ENCODE measurements at places on chromosomes 6 and 20. TPM values are rescaled to one million over a fixed set of nuclear protein-coding genes. Genes with fewer than 3 reads are reported as not detected.

Gene ELOVL2
- not detected for polyA plus RNA-seq

GRCh38 chr20:32581839-32582658 lies 3.1 kb downstream of the NOL4L start:
- DNase-seq, result no peak

GRCh38 chr6:3409699-3410384 lies 47.0 kb downstream of the SLC22A23 start:
- no peak for DNase-seq

DNA sequence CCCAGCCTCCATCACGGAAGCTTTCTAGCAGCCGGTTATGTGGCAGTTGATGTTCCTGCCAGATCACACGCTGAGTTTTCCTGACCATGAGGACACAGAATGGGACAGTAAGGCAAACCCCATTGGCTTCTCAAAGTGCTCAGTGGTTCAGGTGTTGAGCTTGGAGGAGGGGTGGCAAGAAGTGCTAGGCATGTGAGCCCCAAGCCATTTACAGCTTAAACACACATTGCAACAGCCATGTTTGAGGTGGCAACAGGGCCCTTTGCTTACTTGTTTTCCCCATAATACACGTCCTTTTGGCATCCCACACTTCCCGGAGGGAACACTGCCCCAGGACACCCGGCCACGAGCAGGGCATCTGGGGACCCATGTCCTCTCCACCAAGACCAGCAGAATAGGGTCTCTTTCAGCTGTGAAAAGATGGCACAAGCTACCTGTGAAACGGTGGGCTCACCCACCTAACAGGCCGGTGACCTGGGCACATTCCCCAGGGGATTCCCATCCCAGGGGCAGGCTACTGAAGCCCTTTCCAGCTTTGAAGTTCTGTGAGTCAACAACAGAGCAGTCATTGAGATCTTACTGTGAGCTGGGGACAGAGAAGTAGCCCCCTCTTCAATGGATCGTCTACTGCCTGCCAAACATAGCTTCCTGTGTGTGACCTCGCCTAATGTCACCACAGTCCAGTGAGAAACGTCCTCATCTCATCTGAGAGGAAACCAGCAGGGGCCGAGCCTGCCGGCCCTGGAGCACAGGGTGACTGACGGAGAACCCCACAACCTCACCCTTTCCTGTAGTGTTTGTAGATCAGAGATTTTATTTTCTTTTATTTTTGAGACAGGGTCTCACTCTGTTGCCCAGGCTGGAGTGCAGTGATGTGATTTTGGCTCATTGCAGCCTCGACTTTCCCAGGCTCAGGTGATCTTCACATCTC lies 4.0 kb upstream of the TLDC2 start:
- no peak for DNase-seq

DNA sequence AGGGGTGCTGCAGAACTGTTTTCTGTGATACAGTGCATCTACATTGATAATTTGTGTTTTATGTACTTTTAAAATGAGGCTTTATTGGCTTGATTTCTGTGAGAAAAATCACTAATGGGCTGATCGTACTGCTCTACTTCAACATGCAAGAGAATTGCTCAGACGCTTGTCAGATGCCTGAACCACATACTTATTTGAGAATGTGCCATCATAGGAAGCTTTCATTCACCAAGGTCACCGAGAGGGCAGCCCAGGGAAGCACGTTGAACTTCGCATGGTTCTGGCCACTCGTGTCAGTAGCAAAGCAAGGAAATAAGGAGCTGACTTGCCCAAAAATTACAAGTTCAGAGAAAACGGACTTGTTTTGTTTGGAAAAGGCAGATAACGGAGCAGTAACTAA lies 168.5 kb upstream of the AKAP12 start:
- DNase-seq, result no peak

- no peak for DNase-seq
Measured at GRCh38 chr6:71011871-71012371, 55.1 kb upstream of the B3GAT2 start.

GRCh38 chr6:84651583-84651982 lies 112.8 kb downstream of the TBX18 start:
- DNase-seq, result no peak
